Activated naive CD4-positive, alpha-beta T cell treated with anti-CD3 and anti-CD28 coated beads, Interleukin-2, amount 50 U/mL, for 16 hours (primary cell): ENCODE measurements at places on chromosomes 2 and 18.
A peak's percentile ranks its signal among the peaks of the same experiment; 100 is the strongest.

- peak; percentile 31 for DNase-seq
These were observed 27.2 kb downstream of the KDM3A start for GRCh38 chr2:86468162-86469033.

DNA sequence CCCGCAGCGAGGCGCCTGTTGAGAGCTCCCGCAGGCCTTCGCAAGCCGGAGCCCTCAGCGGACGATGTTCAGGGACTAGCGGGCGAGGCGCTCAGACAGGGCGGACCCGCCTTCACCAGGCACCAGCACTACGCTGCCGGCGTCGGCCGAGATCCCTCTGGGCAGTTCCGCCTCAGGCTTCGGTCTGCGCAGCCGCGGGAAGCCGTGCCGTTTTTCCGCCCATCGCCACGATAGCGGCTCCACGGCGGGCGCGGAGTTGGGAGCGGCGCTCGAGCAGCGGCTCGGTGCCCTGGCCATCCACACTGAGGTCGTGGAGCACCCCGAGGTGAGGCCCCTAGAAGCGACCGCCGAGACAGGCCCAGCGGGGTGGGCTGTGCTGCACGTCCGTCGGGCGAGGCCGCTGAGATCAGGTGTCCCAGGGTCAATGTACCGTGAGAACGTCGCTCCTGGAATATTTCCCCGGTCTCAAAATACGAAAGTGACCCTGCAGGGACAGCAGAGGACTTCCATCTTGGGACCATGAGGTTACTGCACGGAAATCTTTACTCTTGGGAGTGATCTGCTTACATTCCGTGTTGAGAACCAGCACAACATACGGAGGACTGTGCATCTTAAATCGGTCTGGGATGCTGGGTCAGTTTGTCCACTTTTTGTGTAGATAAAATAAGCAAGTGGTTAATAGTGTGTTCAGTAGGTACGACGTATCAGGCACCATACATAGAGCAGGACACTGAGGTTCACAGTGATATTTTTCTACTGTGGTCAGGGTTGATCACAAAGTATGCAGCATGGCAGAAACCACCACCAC is 13.3 kb upstream of the MTIF2 start:
- peak; percentile 89 for DNase-seq

DNA sequence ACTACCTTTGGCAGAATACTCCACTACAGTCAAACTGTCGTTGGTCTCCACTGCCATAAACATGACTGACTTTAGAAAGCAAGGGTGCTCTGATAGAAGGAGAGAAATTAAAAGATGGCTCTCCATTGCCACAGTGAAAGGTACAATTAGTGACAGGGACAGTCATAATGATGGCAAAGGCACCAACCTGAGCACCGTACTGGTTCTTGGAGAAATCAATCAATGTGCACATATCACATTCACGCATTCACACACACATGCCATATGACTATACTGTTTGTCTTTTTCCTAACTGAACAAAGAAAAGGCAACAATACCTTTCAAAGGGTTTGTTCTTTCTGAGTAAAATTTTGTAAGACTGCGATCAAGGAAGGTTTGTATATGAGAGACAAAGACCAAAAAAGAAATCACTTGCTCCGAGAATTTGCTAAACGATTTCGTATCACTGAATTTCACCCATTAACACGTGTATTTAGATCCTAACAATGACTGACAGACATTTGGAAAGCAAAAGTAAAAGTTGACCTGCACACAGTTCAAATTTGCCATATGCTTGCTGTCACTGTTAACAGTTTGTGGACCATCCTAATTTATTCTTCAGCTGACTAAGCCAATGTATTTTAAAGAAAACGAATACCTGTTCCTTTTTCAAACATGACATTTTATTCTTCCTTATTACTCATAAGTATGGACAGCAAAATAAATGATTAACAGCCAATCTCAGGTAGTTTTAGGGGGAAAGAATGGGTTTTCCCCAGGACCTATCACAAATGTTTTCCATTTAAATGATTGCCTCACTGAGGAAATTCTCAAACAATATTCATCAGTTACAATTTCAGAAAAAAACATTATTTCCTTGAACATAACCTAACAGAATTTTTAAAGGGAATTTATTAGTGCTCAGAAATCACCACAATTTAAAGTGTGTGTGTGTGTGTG is 644.4 kb downstream of the ZEB2 start:
- no peak for DNase-seq

DNA sequence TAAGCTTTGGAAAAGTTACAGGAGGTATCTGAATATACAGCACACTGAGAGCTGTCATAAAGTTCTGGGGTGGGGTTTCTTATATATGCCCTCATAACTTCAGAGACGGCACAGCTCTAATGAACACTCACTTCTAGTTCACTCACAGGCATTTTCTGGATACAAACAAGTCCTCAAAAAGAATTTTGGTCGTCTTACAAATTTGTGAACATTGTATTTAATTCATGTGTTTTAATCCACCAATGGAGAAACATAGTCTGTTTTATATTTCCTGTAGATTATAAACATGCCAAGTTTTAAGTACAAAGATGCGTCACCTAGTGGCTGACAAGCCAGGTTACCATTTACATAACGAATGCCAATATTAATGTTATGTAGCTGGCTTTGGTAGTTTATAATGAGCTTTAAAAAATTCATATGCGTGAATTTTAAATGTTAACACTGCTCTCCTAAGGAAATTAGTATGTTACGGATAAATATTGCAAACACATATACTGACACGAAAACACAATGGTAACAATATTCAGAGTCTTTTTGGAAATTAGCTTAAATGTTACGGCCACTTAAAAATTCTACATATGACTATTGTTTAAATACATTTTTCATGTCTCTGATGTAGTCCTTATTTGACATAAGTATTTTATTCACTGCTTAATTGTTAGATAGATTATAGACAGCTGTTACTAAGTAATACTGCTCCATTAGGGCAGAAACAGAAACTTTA is 2.5 kb downstream of the COL3A1 start:
- DNase-seq, result no peak

- no peak for DNase-seq
These were observed 12.8 kb downstream of the TMEM163 start for GRCh38 chr2:134705861-134706586.

DNA sequence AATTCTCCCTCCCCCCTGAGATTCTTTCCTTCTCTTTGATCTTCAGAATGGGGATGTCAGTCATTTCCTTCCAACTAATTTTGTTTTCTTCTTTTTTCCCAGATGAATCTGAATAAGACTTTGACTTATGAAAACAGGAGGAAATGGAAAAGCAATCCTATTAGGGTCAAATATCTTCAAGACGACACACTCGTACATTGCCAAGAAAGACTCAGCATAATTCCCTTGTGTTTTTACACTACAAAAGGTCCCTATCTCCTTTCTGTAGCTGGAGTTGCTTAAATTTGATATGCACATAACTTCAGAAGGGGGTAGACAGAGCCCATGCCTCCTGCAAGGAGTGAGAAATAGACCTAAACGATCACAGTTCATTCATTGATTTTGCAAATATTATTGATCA is 230.3 kb upstream of the RBBP8 start:
- DNase-seq, result no peak
